ENCODE measurements at places on chromosomes 1 and 21.

GRCh38 chr1:202291961-202292712 is 49.6 kb downstream of the UBE2T start:
- H3K27me3 ChIP-seq, result no peaks in the 10 kb centered on the region
- H3K4me1 ChIP-seq, result peaks cover 14% of the 10 kb centered on the region
- no peak overlapping the region for H3K27ac ChIP-seq
- no peak overlapping the region for H3K4me3 ChIP-seq
- peaks cover 6% of the 10 kb centered on the region for H3K36me3 ChIP-seq

GRCh38 chr1:34885405-34886247 is 26.1 kb upstream of the SMIM12 start:
- H3K4me3 ChIP-seq, result peak overlapping the region; percentile 72
- peaks cover 5% of the 10 kb centered on the region for H3K4me1 ChIP-seq
- no peaks in the 10 kb centered on the region for H3K36me3 ChIP-seq
- H3K27me3 ChIP-seq, result peaks cover 53% of the 10 kb centered on the region
- peak; percentile 14 for DNase-seq

GRCh38 chr1:226664413-226665101 is 74.5 kb downstream of the ITPKB start:
- peaks cover 72% of the 10 kb centered on the region for H3K4me1 ChIP-seq
- H3K36me3 ChIP-seq, result peaks cover 43% of the 10 kb centered on the region
- no peaks in the 10 kb centered on the region for H3K27me3 ChIP-seq
- peak overlapping the region; percentile 99 for H3K27ac ChIP-seq
- no peak for DNase-seq

DNA sequence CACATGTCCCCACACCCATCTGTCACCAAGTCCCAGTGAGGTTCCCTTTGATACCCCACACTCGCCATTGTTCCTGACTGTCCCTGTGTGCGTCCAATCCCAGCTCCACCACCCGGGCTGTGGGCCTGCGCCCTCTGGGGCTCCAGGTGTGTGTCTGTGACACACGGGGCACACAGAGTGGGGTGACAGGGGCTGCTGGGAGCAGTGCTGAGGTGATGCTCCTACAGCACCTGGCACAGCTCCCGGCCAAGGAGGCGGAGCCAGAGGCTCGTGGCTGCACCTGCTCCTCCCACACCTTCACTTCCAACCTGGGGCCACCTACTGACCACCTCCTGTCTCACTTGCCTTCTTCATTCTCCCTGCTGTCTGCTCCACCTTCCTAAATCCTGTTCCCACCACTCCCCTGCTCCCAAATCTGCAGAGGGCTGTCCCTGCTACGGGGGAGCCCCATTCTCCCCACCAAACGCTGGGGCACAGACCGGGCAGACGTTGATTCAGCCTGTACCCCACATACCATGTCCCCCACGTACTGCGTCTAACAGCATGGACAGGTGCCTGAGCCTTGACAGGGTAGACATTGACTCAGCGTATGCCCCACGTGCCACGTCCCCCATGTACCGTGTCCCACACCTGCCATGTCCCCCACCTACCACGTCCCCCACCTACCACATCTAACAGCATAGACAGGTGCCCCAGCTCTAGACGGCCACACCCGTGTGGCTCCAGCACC is 16.4 kb downstream of the WDR4 start:
- no peak overlapping the region for H3K27ac ChIP-seq
- peaks cover 19% of the 10 kb centered on the region for H3K4me1 ChIP-seq
- no peak for DNase-seq
- H3K4me3 ChIP-seq, result no peak overlapping the region
- H3K36me3 ChIP-seq, result peaks cover 43% of the 10 kb centered on the region

DNA sequence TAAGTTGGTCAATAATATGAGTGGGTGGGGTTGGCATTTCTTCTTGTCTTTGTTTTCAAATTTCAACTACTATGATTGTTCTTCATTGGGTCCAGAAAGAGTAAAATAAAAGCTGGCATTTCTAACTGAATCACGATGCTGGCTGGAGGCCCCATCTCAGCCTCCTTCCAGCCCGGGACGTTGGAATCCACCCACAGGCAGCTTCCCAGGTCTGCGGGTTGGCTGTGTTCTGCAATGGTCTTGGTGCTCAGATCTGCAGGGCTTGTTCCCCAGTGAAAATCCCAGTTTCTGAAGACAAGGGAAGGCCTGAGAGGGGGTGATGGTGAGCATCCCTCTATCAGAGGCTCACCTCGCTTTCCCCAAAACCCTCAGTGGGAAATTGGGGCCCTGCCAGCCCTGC is 54.7 kb upstream of the ARHGEF16 start:
- DNase-seq, result no peak
- no peak overlapping the region for H3K27ac ChIP-seq
- H3K4me1 ChIP-seq, result no peaks in the 10 kb centered on the region
- H3K4me3 ChIP-seq, result no peak overlapping the region

- no peak overlapping the region for H3K4me3 ChIP-seq
- peaks cover 14% of the 10 kb centered on the region for H3K36me3 ChIP-seq
- H3K27me3 ChIP-seq, result no peaks in the 10 kb centered on the region
- no peak for DNase-seq
These were observed 7.9 kb downstream of the THBS3 start for GRCh38 chr1:155199792-155200191.

DNA sequence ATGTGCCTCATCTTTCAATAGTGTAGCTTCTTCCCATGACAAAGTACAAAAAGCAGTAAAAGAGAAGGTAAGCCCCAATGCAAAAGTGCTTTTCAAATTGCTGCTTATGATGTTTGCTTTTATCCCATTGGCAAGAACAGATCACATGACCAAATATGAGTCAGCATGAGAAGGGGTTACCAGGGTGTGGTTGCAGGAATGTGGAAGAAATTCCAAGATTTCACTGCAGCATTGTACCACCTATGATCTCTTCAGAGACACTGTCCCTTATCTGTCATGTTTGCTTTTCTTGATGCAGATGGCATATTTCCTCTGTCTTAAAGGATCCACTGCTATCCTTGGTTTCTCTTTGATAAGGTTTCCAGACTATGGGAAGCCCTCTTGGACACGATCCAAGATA is 1006.9 kb upstream of the PRMT6 start:
- no peaks in the 10 kb centered on the region for H3K4me1 ChIP-seq
- H3K27me3 ChIP-seq, result no peaks in the 10 kb centered on the region
- no peak overlapping the region for H3K27ac ChIP-seq
- H3K4me3 ChIP-seq, result no peak overlapping the region
- H3K36me3 ChIP-seq, result no peaks in the 10 kb centered on the region

- no peak overlapping the region for H3K4me3 ChIP-seq
- no peaks in the 10 kb centered on the region for H3K36me3 ChIP-seq
- no peaks in the 10 kb centered on the region for H3K4me1 ChIP-seq
- H3K27ac ChIP-seq, result no peak overlapping the region
These were observed 14.7 kb downstream of the C1orf116 start for GRCh38 chr1:207017615-207018559.

GRCh38 chr1:26387447-26387846 is 14.9 kb upstream of the ZNF683 start:
- DNase-seq, result no peak
- H3K27me3 ChIP-seq, result peaks cover 32% of the 10 kb centered on the region
- H3K4me3 ChIP-seq, result no peak overlapping the region
- peaks cover 12% of the 10 kb centered on the region for H3K36me3 ChIP-seq

GRCh38 chr1:57072401-57073110 is 106.7 kb upstream of the C8B start:
- DNase-seq, result no peak
- H3K27ac ChIP-seq, result no peak overlapping the region
- no peaks in the 10 kb centered on the region for H3K36me3 ChIP-seq
- H3K4me1 ChIP-seq, result no peaks in the 10 kb centered on the region
- H3K4me3 ChIP-seq, result no peak overlapping the region

GRCh38 chr1:110617116-110617515 is 11.0 kb upstream of the KCNA2 start:
- H3K4me3 ChIP-seq, result no peak overlapping the region
- DNase-seq, result no peak
- no peak overlapping the region for H3K27ac ChIP-seq
- H3K27me3 ChIP-seq, result no peaks in the 10 kb centered on the region
- peaks cover 28% of the 10 kb centered on the region for H3K4me1 ChIP-seq

GRCh38 chr1:247079141-247079874 is 697 bp upstream of the ZNF670 start:
- no peak for DNase-seq
- peak overlapping the region; percentile 93 for H3K27ac ChIP-seq
- peaks cover 29% of the 10 kb centered on the region for H3K4me1 ChIP-seq
- H3K27me3 ChIP-seq, result peaks cover 20% of the 10 kb centered on the region

- no peak overlapping the region for H3K4me3 ChIP-seq
- H3K36me3 ChIP-seq, result no peaks in the 10 kb centered on the region
- no peak for DNase-seq
- H3K27me3 ChIP-seq, result no peaks in the 10 kb centered on the region
These were observed 114.1 kb downstream of the LHX4 start for GRCh38 chr1:180343921-180344769.

DNA sequence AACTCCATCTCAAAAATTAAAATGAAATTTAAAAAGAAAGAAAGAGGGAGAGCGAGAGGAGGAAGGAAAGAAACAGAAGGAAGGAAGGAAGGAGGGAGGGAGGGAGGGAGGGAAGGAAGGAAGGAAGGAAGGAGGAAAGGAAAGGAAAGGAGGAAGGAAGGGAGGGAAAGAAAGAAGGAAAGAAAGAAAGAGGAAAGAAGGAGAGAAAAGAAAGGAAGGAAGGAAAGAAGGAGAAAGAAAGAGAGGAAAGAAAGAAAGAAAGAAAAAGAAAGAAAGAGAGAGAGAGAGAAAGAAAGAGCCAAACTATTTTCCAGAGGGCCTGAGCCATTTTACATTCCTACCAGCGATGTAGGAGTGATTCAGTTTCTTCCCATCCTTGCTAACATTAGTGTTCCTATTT is 364.0 kb downstream of the RGS7 start:
- DNase-seq, result no peak
- no peaks in the 10 kb centered on the region for H3K36me3 ChIP-seq
- H3K4me3 ChIP-seq, result no peak overlapping the region

DNA sequence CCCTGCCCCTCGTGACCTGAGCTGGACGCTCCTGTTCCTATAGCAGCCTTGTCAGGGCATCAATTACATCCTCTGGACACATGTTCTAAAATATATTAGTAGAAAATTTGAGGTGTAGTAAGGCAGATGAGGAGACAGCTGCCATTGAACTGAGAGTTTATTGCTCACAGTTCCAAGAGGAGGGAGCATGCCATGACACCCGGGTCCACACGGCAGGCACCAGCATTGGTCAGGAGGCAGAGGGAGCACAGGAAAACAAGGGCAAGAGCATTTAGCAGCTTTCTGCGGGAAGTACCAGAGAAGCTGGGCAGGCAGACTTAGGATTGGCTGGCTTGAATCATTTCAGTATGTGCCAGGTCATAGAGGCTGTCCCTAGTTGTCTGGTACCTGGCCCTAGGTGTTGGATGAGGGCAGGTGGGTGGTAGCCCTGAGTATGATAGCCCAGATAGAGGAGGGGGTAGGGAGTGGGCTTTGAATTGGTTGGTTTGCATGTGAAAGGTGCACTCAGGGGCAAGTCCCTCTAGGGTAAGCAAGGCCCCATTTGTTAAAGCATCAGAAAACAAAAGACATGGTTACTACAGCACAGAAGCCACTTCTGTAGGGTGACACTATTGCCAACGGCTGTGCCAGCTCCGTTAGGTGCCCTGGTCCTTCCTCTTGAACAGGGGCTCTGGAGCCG is 223.6 kb upstream of the RAB4A start:
- no peak overlapping the region for H3K27ac ChIP-seq
- H3K36me3 ChIP-seq, result peaks cover 2% of the 10 kb centered on the region
- peaks cover 13% of the 10 kb centered on the region for H3K4me1 ChIP-seq

- H3K4me3 ChIP-seq, result peak overlapping the region; percentile 66
- H3K27ac ChIP-seq, result peak overlapping the region; percentile 90
- H3K27me3 ChIP-seq, result no peaks in the 10 kb centered on the region
- peaks cover 41% of the 10 kb centered on the region for H3K4me1 ChIP-seq
These were observed 43.0 kb downstream of the SLC9A1 start for GRCh38 chr1:27111626-27112573.

- no peaks in the 10 kb centered on the region for H3K27me3 ChIP-seq
- no peak for DNase-seq
- H3K36me3 ChIP-seq, result peaks cover 8% of the 10 kb centered on the region
- H3K27ac ChIP-seq, result no peak overlapping the region
- H3K4me3 ChIP-seq, result no peak overlapping the region
These were observed 9.7 kb upstream of the CTSS start for GRCh38 chr1:150775276-150775675.

- peaks cover 6% of the 10 kb centered on the region for H3K27me3 ChIP-seq
- H3K4me3 ChIP-seq, result no peak overlapping the region
- no peaks in the 10 kb centered on the region for H3K4me1 ChIP-seq
- no peak overlapping the region for H3K27ac ChIP-seq
- DNase-seq, result no peak
These were observed 15.0 kb downstream of the DHCR24 start for GRCh38 chr1:54872036-54872331.

DNA sequence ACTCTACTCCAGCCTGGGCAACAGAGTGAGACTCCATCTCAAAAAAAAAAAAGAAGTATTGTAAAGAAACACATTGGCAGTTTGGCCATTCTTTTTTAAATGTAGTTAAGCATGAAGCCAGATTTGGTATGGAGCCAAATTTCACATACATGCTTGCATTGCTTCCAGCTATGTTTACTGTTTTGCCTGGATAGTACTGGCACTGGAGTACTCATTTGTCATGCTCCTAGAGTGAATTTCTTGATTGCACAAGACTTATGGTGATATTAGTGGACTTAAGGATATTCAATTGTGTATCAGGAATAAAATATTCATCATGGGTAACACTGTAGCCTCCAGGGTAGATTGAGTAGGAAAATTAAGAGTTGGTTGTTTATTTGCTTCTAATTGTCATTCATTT is 24.5 kb upstream of the SLC9A1 start:
- H3K27me3 ChIP-seq, result no peaks in the 10 kb centered on the region
- H3K4me3 ChIP-seq, result no peak overlapping the region
